ENCODE measurements at places on chromosomes 1 and 21.

GRCh38 chr1:84888753-84889152 is 4.3 kb downstream of the LPAR3 start:
- no peak for DNase-seq

GRCh38 chr1:55512466-55512865 is 297.3 kb upstream of the USP24 start:
- no peak for DNase-seq

- no peak for DNase-seq
Measured at GRCh38 chr1:209767706-209768105, 11.9 kb downstream of the TRAF3IP3 start.

GRCh38 chr1:191034132-191034531 is 556.5 kb upstream of the BRINP3 start:
- no peak for DNase-seq

DNA sequence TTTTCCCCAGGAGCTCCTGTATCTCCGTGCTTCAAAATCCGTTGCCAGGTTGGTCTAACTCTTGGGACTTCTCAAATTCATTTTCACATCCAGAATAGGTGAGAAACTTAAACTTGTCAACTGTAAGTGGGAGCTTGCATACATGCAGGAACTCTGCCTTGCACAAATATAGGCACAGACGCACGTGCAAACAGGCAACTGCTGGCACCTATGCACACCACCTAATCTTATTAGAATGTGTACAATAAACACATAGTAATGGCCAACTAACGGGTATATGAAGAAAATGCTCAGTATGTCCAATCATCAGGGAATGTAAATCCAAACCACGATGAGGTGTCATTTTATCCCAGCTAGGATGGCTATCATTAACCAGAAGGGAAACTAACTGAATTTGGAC is 22.6 kb upstream of the FCGR2A start:
- DNase-seq = no peak

- no peak for DNase-seq
Measured at GRCh38 chr1:100039591-100039990, 69.8 kb downstream of the SLC35A3 start.

GRCh38 chr21:24097181-24097580 is 1510.1 kb downstream of the MRPL39 start:
- DNase-seq = no peak

GRCh38 chr1:213176341-213176740 is 125.3 kb downstream of the RPS6KC1 start:
- DNase-seq = no peak

DNA sequence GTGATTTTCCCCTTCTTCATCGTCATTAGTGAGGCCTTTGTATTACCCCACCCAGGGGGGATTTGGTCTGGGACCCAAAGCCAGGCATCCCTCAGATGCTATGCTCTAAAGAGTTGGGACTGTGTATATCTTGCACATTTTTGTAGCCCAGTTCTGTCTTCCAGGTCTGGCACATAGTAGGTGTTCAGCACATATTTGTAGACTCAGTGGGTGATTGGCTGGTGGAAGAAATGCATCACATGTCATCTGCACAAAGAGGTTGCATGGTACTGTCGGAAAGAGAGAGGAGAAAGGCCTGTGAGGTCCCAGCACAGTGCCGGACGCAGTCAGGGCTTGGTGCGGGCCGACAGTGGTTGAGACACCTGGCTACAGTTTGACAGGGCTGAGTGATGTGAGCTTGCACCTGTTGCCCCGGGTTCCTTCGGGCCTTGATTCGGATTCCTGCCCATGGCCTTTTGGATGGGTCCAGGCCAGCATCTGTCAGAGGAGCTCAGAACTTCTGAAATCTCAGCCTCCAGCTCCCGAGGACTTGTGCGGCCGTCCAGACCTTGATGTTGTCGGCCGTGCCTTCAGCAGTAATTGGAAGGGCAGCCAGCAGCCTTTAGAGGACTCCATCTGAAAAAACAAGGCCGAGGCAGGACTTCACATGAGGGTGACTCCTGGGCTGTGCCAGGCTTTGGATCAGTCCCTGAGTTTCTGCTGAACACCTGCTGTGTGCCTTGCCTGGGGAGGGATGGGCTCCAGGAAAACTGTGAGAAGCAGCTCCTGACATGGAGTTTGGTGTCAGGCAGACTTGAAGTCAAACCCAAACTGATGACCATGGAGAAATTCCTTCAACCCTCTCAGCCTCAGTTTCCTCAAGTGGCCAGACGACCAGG is 40.9 kb upstream of the PADI1 start:
- DNase-seq = no peak

DNA sequence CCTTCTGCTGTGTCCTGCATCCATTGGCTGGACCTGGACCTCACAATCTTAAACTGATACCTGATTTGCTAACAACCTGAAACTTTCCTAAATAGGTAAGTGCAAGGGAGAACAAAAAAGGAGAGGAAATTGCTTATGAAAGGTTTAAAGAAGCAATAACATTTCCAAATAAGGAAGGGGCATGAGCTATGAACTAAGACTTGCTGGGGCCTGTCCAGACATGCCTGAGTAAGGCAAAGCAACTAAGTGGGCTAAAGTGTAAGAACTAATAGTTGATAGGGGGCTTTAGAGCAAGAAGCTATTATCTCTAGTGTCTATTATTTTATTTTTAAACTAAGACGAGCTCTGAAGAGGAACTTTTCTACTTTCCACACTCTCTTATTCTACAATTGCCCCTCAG is 11.6 kb downstream of the JMJD4 start:
- no peak for DNase-seq

DNA sequence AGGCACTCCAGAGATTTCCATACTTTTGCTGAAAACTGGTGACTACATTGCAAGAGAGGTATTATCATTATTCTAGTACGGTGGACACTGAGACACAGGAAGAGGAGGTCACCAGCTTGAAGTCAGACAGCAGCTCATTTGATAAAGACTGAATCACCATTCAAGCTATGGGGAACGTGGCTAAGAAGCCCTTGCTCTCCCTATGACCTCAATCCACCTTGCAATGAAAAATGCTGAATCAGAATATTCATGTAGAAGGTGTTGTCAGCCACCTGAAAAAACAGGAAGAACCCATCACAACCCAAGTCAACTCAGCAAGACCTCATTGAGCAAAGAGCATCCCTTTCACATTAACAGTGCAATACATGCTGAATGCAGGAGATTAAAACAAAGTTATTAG is 59.0 kb upstream of the FGGY start:
- no peak for DNase-seq

DNA sequence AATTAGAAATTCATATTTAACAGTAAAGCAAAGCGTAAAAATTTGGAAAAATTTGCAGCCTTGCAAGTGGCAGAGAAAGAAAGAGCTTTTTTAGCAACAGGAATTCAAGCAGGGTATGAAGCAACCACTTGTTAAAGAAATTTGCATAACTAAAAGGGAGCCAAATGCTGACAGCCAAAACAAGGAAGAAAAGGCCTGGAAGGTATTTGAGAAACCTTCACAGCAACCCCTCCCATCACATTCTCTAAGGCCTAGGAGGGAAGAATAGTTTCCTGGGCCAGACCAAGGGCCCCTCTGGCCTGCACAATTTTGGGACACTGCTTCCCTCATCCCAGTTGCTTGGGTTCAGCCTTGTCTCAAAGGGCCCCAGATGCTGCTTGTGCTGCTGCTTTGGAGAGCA is 672.4 kb upstream of the TMPRSS15 start:
- no peak for DNase-seq

Data from fibroblast of skin of abdomen (primary cell).